Tibial nerve (tissue), 4 donors: ENCODE measurements at places on chromosomes 16 and 17. TPM values are rescaled to one million over a fixed set of nuclear protein-coding genes. Genes with fewer than 3 reads are reported as not detected.
A peak's percentile ranks its signal among the peaks of the same experiment; 100 is the strongest.

DNA sequence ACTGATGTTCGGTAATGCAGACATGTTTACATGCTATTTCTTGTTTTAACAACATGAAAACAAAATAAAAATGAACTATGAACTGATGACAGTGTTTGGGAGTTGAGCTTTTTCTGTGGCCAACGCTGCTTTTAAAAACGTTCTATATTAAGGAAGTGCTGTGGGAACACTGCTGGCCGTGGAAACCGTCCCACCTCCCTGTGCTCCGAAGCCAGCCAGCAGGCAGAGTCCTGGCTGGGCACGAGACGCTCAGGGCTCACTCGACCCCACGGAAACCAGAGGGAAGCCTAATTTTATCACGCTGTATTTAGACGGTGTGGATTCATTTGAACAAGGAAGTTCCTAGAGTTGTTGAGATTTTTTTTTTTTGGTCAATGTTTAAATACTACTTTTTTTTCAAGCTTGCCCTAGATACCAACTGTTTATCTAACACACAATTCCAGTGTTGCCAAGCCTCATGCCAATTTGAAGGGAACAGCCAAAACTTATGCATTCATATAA is 25.8 kb downstream of the ADCY9 start:
- no peak for DNase-seq

GRCh38 chr17:17884391-17885357 is 47.9 kb upstream of the SREBF1 start:
- no peak for DNase-seq

DNA sequence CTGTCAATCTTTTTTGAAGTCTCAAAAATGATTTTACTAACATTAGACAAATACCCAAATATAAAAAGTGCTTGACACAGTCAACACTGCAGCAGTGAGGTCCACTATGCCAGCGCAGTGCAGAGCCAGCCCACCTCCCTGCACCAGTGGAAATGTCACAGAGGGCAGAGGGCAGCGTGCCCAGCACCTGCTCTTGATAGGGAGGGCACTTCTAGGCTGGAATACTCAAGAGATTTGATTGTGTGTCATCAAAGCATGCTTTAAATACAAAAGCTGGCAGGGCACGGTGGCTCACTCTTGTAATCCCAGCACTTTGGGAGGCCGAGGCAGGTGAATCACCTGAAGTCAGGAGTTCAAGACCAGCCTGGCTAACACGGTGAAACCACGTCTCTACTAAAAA is 136.0 kb downstream of the ANKRD11 start:
- no peak for DNase-seq

The YPEL2 gene
- 33.6 TPM for total RNA-seq

GRCh38 chr17:38441429-38442061 is 13.3 kb downstream of the ARHGAP23 start:
- DNase-seq, result no peak

DNA sequence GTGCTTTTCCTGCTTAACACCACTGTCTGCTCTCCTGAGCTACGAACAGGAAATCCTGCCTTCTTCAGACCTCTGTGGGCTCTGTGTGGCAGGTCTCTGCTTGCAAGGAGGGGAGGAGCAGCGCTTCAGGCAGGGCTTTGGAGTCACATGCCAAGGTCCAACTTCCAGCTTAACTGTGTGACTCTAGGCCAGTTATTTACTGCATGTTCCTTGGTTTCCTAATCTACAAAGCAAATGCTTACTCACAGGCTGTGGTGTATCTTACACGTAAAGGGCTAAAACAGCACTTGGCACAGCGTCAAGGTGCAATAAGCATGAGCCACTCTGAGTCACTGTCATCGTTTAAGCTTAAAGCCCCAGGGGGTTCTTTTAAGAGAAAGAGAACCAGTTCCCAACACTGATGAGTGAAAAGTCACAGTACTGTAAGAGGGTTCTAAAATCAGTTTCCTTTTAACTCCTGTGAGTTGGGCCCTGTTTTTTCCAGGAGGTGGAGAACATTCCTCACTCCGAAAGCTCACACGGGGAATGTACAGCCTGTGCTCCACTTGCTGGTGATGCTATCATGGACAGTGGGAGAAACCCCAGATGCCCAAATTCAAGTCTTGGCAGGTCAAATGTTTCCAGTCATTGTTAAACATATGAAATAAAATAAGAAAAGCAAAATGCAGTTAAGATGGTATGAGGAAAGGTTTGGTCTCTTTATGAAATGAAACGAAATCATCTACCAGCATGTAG is 54.1 kb upstream of the BCAR1 start:
- DNase-seq, result peak; percentile 54

The SCNN1B gene
- total RNA-seq, result 2.1 TPM

GRCh38 chr17:57597531-57598453 is 147.3 kb downstream of the CCDC182 start:
- peak; percentile 43 for DNase-seq

DNA sequence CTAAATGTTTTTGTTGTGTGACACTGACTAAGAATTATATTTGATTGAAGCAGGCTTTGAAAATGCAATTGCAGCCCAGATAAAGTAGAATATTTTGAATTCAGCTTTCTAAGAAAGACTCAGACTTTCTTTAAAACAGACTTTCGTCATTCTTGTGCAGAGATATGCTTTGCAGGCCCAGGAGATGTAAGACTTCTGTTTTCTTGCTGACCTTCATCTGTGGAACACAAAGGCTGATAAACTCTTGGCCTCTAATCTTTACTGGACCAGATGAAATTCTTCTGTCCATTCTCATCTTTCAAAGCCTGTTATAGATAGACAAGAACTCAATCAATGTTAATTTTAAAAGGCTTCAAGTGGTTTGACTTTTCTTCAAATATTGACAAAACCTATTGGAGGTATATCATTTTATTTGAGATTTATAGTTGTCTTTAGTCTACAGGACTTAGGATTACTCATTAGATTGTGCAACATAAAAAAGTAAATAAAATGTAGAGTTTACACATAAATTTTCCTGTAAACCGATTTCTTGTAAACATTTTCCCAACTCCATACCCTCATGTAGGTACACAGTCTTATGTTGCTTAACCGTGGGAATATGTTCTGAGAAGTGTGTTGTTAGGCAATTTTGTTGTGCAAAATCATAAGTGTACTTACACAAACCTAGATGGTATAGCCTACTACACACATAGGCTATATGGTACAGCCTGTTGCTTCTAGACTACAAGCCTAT is 94.2 kb downstream of the MAP2K4 start:
- no peak for DNase-seq

DNA sequence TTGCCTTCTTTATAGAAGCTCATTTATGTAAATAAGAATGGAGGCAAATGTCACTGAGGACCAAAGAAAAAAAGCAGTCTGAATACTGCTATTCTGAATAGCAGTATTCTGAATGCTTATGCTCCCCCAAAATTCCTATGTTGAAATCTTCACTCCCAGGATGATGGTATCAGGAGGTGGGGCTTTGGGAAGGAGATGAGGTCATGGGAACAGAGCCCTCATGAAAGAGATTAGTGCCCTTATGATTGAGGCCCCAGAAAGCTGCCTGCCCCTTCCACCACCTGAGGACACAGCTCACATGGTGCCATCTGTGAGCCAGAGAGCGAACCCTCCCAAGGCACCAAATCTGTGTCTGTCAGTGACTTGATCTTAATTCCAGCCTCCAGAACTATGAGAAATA is 28.8 kb downstream of the HEATR6 start:
- DNase-seq, result no peak

DNA sequence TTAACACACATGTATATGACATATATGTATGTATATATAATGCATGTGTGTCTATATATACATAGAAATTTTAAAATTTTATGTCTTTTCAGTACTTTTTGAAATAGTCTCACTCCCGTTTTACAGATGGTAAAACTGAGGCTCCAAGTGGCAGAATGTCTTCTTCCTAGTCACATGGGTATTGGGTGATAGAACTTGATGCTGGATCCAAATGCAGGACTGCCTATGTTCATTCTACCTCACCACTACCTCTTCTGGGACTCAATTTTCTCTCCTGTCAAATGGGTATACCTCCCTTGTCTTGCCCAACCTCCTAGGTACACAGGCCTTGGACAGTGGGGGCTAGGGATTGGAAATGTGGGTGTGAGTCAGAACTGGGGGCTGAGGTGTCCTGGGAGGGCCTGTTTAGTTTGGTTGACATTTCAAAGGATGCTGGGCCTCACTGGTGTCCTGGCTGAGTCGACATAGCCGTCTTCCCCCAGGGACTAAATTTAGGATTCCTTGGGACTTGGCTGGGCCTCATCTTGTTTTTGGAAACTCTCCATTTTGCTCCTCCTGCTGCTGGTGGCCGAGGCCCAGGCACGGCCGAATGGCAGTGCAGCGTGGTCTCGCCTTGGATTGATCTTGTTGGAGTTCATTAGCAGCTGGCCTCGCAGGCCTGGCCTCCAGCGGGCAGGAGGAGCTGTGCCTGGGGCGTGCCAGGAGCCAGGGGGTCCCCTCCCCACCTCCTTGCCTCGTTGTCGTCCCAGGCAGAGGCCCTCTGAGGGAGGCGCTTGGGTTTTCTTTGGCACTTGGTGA is 25.9 kb downstream of the NKD1 start:
- no peak for DNase-seq

The KRTAP4-12 gene
- not detected for total RNA-seq
